CD4-positive, alpha-beta T cell treated with Interleukin-15 for 1 hour (primary cell): ENCODE measurements at places on chromosomes 1 and 21.
A peak's percentile ranks its signal among the peaks of the same experiment; 100 is the strongest.

- DNase-seq: no peak
Observed at GRCh38 chr1:213852107-213852506, 135.7 kb upstream of the PROX1 start.

DNA sequence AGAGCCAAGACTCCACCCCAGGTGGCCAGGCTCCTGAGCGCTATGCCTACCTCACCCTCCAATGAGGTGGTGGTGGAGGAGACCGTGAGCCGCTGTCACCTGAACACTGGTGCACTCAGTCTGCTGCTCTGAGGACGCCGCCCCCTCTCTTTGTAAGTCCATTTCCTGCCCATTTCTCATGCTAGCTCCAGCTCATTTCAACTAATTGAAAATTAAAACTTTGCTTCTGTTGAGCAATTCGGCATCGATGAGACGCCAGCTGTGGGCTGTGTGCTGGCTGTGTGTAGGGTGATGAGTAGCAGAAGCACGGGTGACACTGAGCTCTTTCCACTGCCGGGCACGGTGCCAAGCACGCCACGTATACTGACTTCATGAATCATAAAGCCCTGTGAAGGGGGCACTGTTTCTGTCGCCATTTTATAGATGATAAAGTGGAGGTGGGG is 11.2 kb downstream of the TNFRSF1B start:
- DNase-seq: peak; percentile 88

- DNase-seq: no peak
Observed at GRCh38 chr1:98203466-98203865, 282.6 kb upstream of the DPYD start.

DNA sequence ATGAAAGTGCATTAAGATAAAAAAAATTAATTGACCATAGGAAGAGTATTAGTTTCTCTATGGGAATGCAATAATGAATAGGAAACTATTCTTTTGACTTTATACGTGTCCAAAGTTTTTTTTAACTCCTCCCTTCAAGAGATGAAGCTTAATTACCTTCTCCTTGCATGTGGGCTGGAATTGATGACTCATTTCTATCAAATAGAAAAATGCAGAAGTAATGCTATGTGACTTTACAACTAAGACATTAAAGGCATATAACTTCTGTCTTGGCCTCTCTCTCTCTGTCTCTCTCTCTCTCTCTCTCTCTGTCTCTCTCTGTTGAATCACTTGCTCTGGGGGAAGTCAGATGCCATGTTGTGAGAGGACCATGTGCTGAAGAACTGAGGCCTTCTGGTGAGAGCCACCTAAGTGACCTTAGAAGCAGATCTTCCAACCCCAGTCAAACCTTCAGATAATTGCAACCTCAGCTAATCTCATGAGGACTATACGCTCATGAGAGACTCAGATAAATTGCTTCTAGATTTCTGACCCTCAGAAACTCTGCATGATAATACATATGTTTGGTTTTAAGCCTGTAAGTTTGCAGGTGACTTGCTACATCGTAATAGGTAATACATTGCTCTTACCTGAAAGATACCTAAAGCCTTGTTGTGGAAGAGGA is 414.2 kb downstream of the KCNT2 start:
- DNase-seq: no peak

DNA sequence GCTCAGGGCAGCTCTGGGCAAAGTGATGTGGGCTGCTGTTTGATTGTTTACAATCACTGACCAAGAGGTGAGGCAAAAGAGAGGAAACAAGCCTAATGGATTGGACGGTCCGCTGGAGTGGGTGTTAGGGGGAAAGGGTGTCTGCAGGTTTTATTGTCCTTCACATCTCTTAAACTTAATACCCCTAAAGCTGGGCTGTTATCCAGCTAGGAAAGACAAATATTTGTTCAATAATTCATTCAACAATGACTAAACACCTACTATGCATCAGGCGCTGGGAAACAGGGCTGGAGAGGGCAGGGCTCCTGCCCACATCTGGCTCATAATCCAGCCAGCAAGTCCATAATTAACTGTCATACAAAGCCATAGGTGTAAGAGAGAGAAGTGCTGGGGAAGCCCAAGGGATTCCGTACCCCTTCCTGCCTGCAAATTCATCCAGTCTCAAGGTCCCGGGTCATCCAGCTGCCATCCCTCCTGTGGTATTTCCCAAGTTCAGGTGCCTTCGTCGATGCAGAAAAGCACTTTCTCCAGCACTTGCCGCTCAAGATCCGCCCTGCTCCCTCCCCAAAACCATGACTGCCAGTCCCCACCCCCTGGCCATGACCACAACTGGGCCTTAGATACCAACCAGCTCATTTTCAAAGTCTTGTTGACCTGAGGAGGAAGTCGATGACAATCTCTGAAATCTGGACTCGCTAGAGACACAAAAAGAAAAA is 10.7 kb downstream of the TMEM63A start:
- DNase-seq: no peak

DNA sequence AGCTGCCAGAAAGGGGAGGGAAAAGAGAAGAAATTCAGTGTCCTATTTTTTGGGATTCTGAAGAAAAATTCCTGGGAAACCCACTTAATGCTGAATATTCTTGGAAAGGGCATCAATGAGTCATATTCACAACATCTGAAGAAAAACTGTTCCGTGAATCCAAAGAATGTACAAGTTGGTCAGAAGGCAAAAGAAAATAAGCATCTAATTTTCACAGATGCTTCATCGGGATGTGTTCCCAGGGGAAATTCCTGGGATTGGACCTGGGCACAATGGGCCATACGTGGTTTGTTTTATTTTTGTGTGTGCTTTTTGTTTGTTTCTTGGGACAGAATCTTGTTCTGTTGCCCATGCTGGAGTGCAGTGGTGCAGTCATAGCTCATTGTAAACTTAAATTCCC is 112.2 kb downstream of the MAP3K21 start:
- no peak for DNase-seq

DNA sequence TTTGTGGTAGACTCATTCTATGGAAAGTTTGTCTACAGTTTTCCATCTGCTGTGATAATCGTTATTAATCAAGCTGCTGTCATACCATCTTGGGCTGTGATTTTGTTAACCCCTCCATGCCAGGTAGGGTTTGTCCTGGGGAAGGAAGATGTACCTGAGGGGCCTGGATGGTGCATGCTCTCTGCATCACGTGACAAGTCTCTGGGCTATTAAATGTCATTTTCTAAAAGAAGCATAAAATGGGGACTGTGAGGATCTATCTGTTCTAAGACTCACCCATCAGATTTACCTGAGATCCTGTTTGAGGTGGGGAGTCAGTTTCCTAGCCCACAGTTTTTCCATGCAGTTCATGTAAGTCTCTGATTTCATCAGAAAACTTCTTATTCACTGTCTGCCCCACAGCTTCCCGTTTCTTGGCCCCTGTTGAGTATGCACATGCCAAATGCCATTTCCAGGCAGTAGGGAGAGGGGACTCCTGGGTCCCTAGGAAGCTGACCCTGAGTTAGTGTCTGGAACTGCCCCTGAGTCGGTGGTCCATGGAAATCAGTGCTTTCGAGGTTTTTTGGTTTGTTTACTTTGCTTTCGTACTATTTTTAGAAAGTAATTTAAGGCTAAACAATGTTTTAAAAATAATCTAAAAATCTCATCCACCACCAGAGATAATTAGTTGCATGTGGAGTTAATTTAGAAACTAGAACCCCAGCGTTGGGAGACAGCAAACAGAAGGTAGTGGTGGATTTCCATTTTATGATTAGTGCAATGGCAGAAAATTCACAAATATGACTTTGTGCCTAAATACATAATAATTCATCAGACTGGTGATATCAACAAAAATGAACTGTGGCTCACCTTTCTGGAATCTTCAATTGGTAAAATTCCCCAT is 46.7 kb downstream of the ZBTB18 start:
- no peak for DNase-seq

DNA sequence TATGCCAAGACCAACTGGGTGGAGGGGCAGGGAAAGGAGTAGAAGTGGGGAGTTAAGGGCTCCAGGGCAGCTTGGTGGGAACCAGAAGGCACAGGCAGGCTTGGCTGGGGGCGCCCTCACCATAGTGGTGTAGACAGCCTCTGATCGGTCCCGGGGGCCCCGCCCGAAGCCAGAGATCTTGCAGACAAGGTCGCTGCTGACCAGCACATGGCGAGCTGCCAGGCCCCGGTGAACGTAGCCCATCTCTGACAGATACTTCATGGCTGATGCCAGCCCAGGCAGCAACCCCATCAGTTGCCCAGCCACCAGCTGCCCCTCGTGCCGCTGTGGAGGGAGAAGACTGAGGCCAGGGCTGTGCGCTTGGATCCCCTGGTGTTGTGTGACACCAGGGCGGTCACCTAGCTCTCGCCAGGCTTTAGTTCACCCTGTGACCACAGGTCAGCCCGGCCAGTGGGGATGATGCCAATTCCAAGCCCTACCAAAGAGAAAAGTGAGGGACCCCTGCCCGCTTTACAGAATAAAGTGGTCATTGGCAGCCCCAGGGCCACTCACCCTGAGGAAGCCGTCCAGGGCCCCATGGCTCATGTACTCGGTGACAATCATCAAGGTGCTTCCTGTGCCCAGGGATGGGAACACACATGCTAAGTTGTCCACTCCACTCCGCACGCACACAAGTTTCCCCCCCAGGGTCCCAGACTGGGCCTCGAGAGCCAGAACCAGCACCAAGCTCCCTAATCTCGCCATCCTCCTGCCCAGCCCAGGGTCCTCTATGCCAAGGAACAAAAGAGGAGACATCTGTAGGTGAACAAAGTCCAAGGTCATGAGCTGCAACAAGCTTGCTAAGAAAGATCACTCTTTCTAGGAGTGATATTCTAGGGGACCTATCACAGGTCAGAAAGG is 28.2 kb downstream of the CDCA8 start:
- no peak for DNase-seq

DNA sequence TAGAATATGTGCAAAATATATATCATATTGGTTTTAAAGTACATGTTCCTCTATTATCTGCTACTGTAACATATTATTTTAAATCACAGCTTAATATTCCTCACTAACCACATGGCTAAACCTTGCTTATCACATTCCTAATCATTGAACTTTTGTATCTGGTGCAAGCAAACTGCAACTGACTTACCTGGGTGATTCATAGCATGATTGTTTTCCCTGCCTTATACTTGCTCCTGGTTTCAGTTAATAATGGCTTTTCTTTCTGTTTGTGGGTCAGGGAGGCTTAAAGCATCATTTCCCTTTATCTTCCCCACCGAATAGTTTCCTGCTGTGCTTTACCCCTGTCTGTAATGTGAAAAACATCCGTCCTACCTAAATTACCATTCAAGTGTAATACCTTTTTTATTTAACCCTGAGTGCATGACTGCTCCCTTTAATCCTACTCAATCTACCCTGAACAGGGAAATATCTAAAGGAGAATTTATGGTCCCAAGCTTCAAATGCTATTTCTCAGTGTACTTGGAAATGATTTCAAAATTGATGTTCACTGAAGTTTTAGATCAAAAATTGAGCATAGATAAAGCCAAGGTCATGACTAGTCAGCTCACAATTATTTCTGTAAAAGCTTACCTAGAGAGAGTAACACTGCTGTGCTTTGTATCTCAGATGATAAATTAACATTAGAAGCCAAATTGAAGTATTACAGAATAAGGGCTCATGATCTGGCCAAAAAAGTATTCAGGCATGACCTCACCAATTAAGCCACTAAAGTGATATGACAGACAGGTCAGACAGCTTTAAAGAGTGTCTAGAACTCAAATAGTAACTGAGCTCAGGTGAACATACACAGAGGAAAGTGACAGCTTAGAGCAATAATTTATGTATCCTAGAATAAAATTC is 507.1 kb downstream of the BRINP3 start:
- no peak for DNase-seq

- DNase-seq: no peak
Observed at GRCh38 chr1:94658221-94658620, 116.7 kb upstream of the F3 start.

DNA sequence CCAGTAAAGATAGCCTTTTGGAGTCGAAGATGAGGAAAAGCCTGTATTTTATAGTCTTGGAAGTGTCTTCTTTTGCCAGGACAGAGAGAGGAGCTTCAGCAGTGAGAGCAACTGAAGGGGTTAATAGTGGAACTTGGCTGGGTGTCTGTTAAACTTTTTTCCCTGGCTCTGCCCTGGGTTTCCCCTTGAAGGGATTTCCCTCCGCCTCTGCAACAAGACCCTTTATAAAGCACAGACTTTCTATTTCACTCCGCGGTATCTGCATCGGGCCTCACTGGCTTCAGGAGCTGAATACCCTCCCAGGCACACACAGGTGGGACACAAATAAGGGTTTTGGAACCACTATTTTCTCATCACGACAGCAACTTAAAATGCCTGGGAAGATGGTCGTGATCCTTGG is at the start of gene VCAM1:
TSS of gene VCAM1 (plus strand) at position 253 of the 400 bp plus-strand sequence. CDS start at position 372, 119 bp downstream.
- DNase-seq: no peak

DNA sequence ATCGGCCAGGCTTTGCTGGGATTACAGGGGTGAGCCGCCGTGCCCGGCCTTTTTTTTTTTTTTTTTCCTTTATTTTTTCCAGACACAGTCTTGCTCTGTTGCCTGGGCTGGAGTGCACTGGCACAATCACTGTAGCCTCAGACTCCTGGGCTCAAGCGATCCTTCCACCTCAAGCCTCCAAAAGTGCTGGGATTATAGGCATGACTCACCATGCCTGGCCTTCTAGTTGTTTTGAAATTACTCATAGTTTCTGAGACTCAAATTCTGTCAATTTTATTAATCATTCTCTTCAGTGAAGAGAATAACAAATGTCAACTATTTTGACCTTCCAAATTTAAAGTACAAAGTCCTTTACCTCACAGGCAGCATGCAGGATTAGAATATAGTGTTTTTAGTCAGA is 374.5 kb downstream of the PLA2G4A start:
- DNase-seq: no peak

- DNase-seq: no peak
Observed at GRCh38 chr1:73953586-73953985, 244.4 kb downstream of the LRRIQ3 start.

DNA sequence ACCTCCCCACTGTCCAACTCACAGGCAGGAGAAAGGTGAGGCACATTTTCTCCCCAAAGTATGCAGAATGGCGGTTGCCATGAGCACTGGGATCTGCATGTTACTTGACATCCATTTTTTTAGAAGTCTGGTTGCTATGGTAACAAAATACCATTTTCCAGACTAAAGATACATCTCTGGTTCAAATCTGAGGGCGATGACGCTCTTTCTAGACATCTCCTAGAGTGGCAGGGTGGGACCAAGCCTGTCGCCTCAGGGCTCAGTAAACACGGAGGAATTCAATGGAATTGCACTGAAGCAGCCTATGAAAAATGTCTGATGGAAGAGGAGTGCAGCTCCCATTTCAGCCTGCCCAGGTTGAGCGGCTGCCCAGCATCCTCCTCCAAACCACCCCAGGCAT is 21.5 kb upstream of the FAM43B start:
- no peak for DNase-seq

DNA sequence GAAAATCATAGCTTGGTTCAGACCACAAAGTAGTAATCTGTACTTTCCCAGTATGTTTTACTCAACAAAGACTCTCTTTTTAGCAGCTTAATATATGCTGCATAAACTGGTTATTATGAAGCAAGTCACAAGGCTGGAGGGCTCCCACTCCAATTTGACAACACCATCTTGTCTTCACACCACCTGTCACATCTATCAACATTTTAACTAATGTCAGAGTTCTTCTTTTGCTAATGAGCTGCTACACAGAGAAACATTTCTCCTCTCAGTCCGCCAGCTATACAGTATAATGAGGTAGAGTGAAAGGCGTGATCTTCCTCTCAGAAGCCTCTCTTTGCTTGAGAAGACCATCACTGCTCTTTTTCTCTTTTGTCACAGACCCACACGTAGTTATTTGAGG is 230.1 kb downstream of the BARHL2 start:
- no peak for DNase-seq

- no peak for DNase-seq
Observed at GRCh38 chr1:203089001-203089650, 3.3 kb upstream of the MYOG start.

- DNase-seq: no peak
Observed at GRCh38 chr1:116460261-116460660, 87.2 kb downstream of the ATP1A1 start.

GRCh38 chr1:198245379-198245778 is 88.6 kb downstream of the NEK7 start:
- no peak for DNase-seq
